ENCODE measurements at places on chromosomes 16 and 17. TPM values are rescaled to one million over a fixed set of nuclear protein-coding genes. Genes with fewer than 3 reads are reported as not detected.
A peak's percentile ranks its signal among the peaks of the same experiment; 100 is the strongest.

TMEM114 gene
- total RNA-seq: not detected

YBX2 gene
- total RNA-seq: 0.61 TPM

CBFA2T3 gene
- 1.4 TPM for total RNA-seq

OR2C1 gene
- 0.19 TPM for total RNA-seq

RHOT1 gene
- 43.4 TPM for total RNA-seq

KCNG4 gene
- not detected for total RNA-seq

KRT33B gene
- not detected for total RNA-seq

SCO1 gene
- 19.7 TPM for total RNA-seq

HSD17B2 gene
- total RNA-seq: 47.7 TPM

CD300LB gene
- total RNA-seq: 0.33 TPM

TBC1D3E gene
- not detected for total RNA-seq

EVI2A gene
- 2.8 TPM for total RNA-seq

KRTAP4-4 gene
- not detected for total RNA-seq

- H3K27ac ChIP-seq: peak overlapping the region; percentile 60
- no peaks in the 10 kb centered on the region for H3K4me1 ChIP-seq
- DNase-seq: no peak
Measured at GRCh38 chr17:28178800-28179199, 136.3 kb downstream of the NLK start.

- H3K4me1 ChIP-seq: peaks cover 15% of the 10 kb centered on the region
- H3K4me3 ChIP-seq: peak overlapping the region; percentile 5
- no peak for DNase-seq
- H3K27me3 ChIP-seq: no peaks in the 10 kb centered on the region
- H3K36me3 ChIP-seq: no peaks in the 10 kb centered on the region
Measured at GRCh38 chr17:16255481-16255921, 38.5 kb downstream of the PIGL start.

DNA sequence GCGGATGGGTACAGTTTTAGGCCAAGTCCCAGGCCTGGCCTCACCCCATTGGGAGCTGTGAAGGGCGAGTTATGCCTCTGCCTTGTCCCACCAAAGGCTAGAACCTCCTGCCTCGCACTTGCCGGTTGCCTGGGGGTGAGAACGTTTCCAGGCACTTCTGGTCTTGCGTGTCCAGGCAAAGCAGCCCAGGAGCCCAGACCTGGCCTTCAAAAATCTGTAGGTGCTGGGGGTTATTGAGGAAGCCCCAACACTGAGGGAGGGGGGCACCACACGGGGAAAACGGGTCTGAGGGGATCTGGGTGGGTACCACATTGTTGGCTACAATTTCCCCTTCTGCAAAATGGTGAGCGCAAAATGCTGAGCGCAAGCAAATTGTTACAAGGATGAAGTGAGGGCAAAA is 12.2 kb upstream of the ATP2C2 start:
- no peak for DNase-seq
- no peak overlapping the region for H3K27ac ChIP-seq
- no peaks in the 10 kb centered on the region for H3K36me3 ChIP-seq

- no peak overlapping the region for H3K27ac ChIP-seq
- no peaks in the 10 kb centered on the region for H3K27me3 ChIP-seq
- H3K36me3 ChIP-seq: no peaks in the 10 kb centered on the region
- no peak overlapping the region for H3K4me3 ChIP-seq
Measured at GRCh38 chr16:66478733-66479511, 51.8 kb downstream of the BEAN1 start.

- no peaks in the 10 kb centered on the region for H3K36me3 ChIP-seq
- H3K4me3 ChIP-seq: peak overlapping the region; percentile 16
Measured at GRCh38 chr16:80084614-80085013, 456.2 kb upstream of the DYNLRB2 start.

- H3K4me3 ChIP-seq: no peak overlapping the region
- peaks cover 67% of the 10 kb centered on the region for H3K4me1 ChIP-seq
- DNase-seq: no peak
- no peak overlapping the region for H3K27ac ChIP-seq
- H3K27me3 ChIP-seq: no peaks in the 10 kb centered on the region
Measured at GRCh38 chr17:2705263-2705662, 6.3 kb downstream of the CLUH start.

GRCh38 chr17:7259555-7259889 is 2.8 kb downstream of the CLDN7 start:
- H3K27ac ChIP-seq: peak overlapping the region; percentile 85
- no peak for DNase-seq
- no peaks in the 10 kb centered on the region for H3K27me3 ChIP-seq
- peak overlapping the region; percentile 63 for H3K4me3 ChIP-seq
- peaks cover 9% of the 10 kb centered on the region for H3K36me3 ChIP-seq

DNA sequence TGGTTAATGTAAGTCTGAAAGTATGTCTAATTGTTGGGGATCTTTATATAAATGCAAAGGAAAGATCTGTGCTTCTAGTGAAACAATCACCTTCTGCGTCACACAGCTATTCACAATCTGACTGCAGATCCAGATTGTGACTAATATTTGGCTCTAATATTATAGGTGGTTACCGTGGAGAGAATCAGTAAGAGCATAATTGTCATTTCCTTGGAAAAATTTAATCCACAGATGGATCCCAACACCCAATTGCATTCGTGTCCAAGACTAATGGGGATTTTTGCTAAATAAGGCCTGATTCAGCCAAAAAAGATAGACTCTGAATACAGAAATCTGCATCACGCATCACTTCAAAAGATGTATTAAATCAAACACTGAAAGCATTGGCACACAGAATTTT is 2.7 kb upstream of the KCNJ2 start:
- DNase-seq: no peak
- H3K36me3 ChIP-seq: no peaks in the 10 kb centered on the region
- no peak overlapping the region for H3K27ac ChIP-seq
- peaks cover 5% of the 10 kb centered on the region for H3K27me3 ChIP-seq
- no peak overlapping the region for H3K4me3 ChIP-seq

- H3K4me1 ChIP-seq: peaks cover 7% of the 10 kb centered on the region
- H3K27ac ChIP-seq: peak overlapping the region; percentile 91
- H3K27me3 ChIP-seq: no peaks in the 10 kb centered on the region
- H3K36me3 ChIP-seq: peaks cover 8% of the 10 kb centered on the region
Measured at GRCh38 chr16:31094088-31094423, 541 bp downstream of the VKORC1 start.

GRCh38 chr16:64830653-64831052 is 291.2 kb downstream of the CDH11 start:
- no peak overlapping the region for H3K27ac ChIP-seq
- H3K4me3 ChIP-seq: no peak overlapping the region
- no peak for DNase-seq
- no peaks in the 10 kb centered on the region for H3K27me3 ChIP-seq
- H3K36me3 ChIP-seq: no peaks in the 10 kb centered on the region
- no peaks in the 10 kb centered on the region for H3K4me1 ChIP-seq

- peak within 1 kb of the TSS; percentile 89 for H3K27ac ChIP-seq
- H3K4me1 ChIP-seq: peaks cover 9% of the 10 kb centered on the region
- no peak for DNase-seq
- H3K36me3 ChIP-seq: no peaks in the 10 kb centered on the region
- peak within 1 kb of the TSS; percentile 44 for H3K4me3 ChIP-seq
Measured at GRCh38 chr17:7888184-7888920, at the start of gene CHD3. TSS of gene CHD3 (plus strand) at chr17:7888789. CDS start at chr17:7889001, 212 bp downstream.

DNA sequence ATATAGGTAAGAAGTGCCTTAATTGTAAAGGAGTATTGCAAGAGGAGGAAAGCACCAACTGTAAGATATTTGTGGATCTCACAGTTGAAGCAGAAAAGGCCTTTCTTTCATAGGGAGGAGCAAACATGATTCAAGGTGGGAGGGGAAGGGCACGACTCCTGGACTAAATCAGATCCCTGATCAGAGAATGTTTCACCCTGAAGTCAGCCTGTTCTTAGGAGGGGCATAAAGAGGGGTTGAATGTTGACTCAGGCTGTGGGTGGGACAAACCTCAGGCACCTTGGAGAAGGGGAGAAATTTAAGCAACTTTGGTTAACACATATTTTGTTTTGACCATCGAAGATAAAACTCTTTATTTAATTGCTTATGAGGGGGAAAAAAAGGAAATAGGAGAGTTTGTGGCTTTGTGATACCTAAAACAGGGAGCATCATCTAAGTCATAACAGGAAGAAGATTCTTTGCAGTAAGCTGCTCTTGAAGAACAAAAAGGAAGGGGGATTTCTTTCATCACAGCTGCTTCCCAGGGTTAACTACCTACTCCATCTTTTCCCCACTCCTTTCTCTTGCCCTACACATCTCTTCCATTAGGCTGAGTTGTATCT is 158.6 kb upstream of the ZNF267 start:
- H3K27ac ChIP-seq: no peak overlapping the region
- no peak for DNase-seq
- peaks cover 4% of the 10 kb centered on the region for H3K4me1 ChIP-seq
- peaks cover 2% of the 10 kb centered on the region for H3K36me3 ChIP-seq
- H3K27me3 ChIP-seq: no peaks in the 10 kb centered on the region
- no peak overlapping the region for H3K4me3 ChIP-seq

DNA sequence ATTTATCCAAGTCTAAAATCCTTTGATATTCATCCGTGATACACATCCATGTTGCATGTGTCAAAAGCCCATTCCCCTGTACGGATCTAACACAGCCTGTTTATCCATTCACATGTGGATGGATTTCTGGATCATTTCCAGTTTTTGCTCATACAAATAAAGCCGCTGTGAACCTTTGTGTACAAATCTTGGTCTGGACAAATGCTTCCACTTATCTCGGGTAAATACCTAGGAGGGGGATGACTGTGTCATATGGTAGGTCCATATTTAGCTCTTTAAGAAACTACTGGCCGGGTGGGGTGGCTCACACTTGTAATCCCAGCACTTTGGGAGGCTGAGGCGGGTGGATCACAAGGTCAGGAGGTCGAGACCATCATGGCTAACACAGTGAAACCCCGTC is 6.3 kb upstream of the TBCD start:
- no peaks in the 10 kb centered on the region for H3K27me3 ChIP-seq
- DNase-seq: no peak
- peaks cover 4% of the 10 kb centered on the region for H3K36me3 ChIP-seq
- H3K4me3 ChIP-seq: no peak overlapping the region
- H3K27ac ChIP-seq: no peak overlapping the region
- peaks cover 4% of the 10 kb centered on the region for H3K4me1 ChIP-seq

DNA sequence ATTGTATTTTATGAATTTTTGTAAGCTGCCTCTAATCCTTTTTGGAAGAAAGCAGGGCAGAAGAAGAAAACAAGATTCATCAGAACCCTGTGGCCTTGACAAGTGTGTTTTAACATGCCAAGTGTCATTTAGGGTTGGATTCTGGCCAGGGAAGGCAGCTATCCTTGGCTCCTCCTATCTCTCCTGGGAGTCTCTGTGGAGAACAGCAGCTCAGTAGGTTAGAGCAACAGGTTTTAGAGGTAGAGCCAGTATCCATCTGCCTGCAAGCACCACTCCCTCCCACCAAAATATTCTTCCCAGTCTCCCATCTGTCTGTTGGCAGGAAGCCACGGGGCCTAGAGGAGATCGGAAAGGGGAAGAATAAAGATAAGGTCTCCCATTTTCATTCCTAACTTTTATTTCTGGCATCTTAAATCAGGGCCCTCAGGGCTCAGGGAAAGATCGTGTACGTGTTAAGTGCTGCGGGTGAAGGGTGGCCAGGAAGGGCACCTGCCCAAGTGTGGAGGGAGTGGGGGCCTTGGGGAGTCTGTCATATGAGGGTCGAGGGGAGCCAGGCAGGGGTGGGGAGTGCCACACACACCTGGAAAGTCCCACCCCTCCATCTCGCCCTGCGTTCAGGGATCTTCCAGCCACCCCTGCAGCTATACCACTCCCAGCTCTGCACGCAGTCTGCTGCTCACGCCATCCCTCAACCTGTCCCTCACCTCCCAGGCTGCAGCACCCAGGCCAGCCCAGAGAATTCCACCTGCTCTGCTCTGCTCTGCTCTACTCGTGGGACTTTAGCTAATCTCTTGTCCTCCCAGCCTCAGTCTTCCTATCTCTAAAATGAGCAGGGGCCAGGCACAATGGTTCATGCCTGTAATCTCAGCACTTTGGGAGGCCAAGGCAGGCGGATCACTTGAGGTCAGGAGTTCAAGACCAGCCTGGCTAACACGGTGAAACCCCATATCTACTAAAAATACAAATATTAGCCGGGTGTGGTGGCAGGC is 17.1 kb upstream of the CPSF4L start:
- peaks cover 8% of the 10 kb centered on the region for H3K4me1 ChIP-seq
- H3K36me3 ChIP-seq: no peaks in the 10 kb centered on the region
- peak overlapping the region; percentile 53 for H3K27ac ChIP-seq
- no peak overlapping the region for H3K4me3 ChIP-seq

GRCh38 chr16:89033304-89033703 is 56.3 kb upstream of the CBFA2T3 start:
- DNase-seq: no peak
- H3K4me1 ChIP-seq: no peaks in the 10 kb centered on the region
- H3K27ac ChIP-seq: no peak overlapping the region
- no peak overlapping the region for H3K4me3 ChIP-seq
- no peaks in the 10 kb centered on the region for H3K27me3 ChIP-seq
- no peaks in the 10 kb centered on the region for H3K36me3 ChIP-seq

GRCh38 chr17:72104863-72105234 is 16.0 kb upstream of the SOX9 start:
- H3K4me3 ChIP-seq: no peak overlapping the region
- DNase-seq: no peak
- H3K27ac ChIP-seq: no peak overlapping the region
- H3K27me3 ChIP-seq: no peaks in the 10 kb centered on the region
- no peaks in the 10 kb centered on the region for H3K36me3 ChIP-seq
- no peaks in the 10 kb centered on the region for H3K4me1 ChIP-seq
